Activated CD4-positive, alpha-beta memory T cell treated with anti-CD3 and anti-CD28 coated beads for 36 hours (primary cell): ENCODE measurements at places on chromosomes 2 and 18. TPM values are rescaled to one million over a fixed set of nuclear protein-coding genes. Genes with fewer than 3 reads are reported as not detected.

- no peaks in the 10 kb centered on the region for H3K27me3 ChIP-seq
- DNase-seq: no peak
- H3K4me3 ChIP-seq: no peak overlapping the region
- no peak overlapping the region for H3K27ac ChIP-seq
- no peaks in the 10 kb centered on the region for H3K4me1 ChIP-seq
Measured at GRCh38 chr2:55085113-55086040, 35.1 kb upstream of the RTN4 start.

DNA sequence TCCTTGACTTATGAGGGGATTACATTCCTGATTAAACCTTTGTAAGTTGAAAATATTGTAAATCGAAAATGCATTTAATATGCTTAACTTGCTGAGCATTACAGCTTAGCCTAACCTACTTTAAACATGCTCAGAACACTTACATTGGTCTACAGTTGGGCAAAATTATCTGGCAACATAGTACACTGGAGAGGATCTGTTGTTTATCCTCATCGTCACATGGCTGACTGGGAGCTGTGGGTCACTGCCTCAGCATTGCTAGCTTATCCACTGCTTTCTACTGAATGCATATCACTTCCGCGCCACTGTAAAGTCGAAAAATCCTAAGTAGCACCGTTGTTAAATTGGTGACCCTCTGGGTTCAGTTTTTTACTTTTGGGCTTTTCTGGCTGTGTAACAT is 13.7 kb downstream of the PMS1 start:
- no peak overlapping the region for H3K4me3 ChIP-seq
- H3K36me3 ChIP-seq: peaks cover 26% of the 10 kb centered on the region
- no peak for DNase-seq
- H3K27ac ChIP-seq: no peak overlapping the region
- no peaks in the 10 kb centered on the region for H3K27me3 ChIP-seq
- peaks cover 3% of the 10 kb centered on the region for H3K4me1 ChIP-seq

GRCh38 chr18:66043009-66043408 is 292.2 kb downstream of the CDH7 start:
- H3K4me3 ChIP-seq: no peak overlapping the region
- H3K27ac ChIP-seq: no peak overlapping the region
- DNase-seq: no peak
- H3K36me3 ChIP-seq: no peaks in the 10 kb centered on the region
- no peaks in the 10 kb centered on the region for H3K4me1 ChIP-seq
- no peaks in the 10 kb centered on the region for H3K27me3 ChIP-seq

DNA sequence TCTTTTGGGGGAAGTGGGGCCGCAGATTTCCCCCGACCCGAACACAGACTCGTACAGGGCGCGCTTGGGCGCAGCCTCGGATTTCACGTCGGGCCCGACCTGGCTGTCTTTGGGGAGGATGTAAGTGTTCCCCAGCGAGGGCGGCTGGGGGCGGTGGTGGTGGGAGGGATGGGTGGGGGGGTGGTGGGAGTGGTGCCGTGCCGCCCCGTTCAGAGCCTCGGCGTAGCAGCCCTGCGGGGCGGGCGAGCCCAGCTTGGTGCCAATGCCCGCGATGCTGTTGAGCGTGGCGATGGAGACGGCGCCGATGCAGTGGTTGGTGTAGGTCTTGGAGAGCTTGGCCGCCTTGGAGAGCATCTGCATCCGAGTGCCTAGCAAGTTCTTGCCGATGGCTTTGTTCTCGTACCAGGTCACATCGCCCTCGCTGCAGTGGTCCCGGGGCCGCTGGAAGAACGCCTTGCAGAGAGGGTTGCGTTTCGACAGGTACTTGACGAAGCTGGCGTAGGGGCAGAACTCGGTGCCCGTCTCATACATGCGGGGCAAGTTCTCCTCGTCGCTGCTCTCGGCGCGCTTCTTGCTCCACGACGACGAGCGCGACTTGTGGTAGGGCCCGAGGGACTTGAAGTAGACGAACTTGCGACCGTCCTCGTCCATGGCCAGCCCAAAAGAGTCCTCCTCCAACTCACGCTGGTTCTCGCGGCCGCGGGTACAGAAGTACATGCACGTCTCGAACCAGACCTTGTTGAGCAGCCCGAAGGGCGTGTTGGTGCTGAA is 1.3 kb downstream of the KCTD1 start:
- H3K27ac ChIP-seq: no peak overlapping the region
- H3K27me3 ChIP-seq: peaks cover 18% of the 10 kb centered on the region
- H3K4me1 ChIP-seq: peaks cover 45% of the 10 kb centered on the region

OXER1 gene
- total RNA-seq: not detected

MTERF4 gene
- 43.9 TPM for total RNA-seq

DNA sequence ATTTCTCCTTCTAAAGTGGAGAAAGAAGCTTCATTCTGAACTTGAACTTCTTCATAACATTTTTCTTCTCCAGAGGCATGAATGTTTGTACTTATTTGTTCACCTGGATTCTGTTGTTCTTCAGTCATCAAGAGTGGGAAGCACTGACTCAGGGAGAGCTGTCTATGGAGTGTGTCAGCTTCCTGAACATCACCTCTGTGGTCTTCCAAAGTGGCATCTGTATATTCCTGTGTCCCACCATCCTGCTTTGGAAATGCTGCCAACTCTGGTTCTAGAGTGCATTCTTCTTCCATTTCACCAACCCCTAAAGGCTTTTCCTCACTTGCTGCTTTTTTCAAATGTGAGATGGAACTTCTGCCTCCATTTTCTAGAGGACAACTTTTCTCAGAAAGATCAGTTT is 59.5 kb downstream of the TTN start:
- no peak overlapping the region for H3K27ac ChIP-seq
- H3K4me3 ChIP-seq: no peak overlapping the region
- H3K4me1 ChIP-seq: no peaks in the 10 kb centered on the region
- H3K27me3 ChIP-seq: no peaks in the 10 kb centered on the region
- H3K36me3 ChIP-seq: peaks cover 2% of the 10 kb centered on the region

SIGLEC15 gene
- not detected for total RNA-seq
